Activated gamma-delta T cell treated with Interleukin-2 at 50 U/mL for 16 hours (primary cell): ENCODE measurements at places on chromosomes 3 and 15.

GRCh38 chr15:59686389-59686788, 2.7 kb downstream of the BNIP2 start:
- DNase-seq: no peak

GRCh38 chr3:71444028-71444860, 139.3 kb downstream of the FOXP1 start:
- DNase-seq: peak; percentile 72

- DNase-seq: no peak
Measured at GRCh38 chr15:43449981-43450380, 43.0 kb downstream of the TP53BP1 start.

DNA sequence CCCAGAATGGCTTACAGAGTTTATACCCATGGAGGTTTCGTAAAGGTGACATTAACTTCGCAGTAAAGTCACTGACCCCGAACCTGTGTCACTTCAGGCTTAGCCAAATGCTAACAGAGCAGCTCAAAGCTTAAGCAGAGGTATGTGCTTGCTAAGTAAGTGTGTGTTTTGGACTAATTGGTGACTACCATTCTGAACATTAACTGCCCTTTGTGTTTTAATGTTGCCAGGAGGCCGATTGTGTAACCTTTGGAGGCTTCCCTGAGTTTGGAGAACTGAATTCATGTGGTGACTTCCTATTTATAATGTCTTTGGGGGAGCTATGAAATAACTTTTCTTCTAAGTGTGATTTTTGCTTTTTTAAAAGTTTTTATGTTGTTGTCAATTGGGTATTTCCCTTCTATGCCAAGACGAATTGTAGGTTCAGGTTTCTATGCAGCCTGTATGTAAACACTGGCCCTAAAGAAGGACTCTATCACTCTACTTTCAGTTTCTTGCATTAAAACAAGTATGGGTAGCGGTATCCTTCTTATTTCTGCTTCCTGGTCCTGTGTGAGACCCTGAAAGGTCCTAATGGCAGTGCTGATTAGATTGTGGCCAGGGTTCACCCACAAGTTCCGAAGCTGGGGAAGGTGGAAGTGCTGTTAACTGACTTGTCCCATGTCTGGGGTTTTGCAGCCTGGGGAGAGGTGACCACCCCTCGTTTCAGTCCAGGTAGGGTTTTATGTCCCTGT, 86.3 kb downstream of the IGF1R start:
- DNase-seq: no peak
